Midbrain (tissue), 1 donor: ENCODE measurements at places on chromosomes 13 and 19.
A peak's percentile ranks its signal among the peaks of the same experiment; 100 is the strongest.

- DNase-seq, result no peak
Observed at GRCh38 chr13:92379371-92379770, 847.2 kb upstream of the GPC6 start.

- no peak for DNase-seq
Observed at GRCh38 chr19:46381346-46381745, 32.0 kb downstream of the CCDC8 start.

DNA sequence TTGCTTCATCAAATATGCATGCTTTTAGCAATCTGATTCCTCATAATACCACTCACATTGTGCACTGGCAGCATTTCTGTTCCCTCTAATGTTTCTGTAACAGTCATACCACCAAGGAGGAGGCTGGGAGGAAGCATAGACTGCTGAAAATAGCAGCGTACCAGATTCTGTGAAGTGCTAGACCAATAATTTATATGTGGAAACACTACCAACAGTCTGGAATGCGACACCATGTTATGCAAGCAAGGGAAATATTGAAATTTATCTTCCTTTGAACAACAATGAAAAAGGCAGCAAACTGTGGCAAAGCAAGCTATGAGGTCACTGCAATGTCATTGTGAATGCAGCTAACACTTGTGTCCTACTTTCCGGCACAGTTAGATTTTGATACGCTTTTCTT lies 1388.0 kb downstream of the EFNB2 start:
- no peak for DNase-seq

DNA sequence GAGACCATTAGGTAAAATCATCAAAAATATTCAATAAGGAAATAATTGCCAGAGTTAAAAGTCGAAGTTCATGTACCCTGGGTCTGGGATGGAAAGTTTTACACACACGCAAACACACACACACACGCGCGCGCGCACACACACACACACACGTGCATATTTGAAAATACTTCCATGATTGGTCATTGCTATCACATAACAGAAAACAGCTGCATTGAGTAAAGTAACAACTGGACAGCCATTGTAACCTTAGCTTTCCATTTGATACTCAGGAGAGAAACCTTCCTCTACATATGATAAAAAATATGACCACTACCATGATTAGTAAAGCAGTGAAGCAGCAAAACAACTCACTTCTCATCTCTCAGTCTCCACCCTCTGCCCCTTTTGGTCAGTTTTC lies 490.0 kb upstream of the SGCG start:
- no peak for DNase-seq

DNA sequence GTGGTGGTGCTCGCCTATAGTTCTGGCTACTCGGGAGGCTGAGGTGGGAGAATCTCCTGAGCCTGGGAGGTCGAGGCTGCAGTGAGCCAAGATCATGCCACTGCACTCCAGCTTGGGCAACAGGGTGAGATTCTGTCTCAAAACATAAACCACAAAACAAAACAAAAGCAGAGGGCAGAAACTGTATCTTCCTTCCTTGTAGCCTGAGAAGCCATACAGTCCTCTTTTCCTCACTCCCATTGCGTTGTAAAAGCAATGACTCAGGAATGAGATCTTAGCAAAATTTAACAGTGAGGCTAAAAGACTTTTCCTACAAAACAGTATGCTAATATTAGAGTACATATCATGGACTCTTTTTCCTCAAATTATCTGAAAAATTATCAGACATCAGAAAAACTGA lies 130.9 kb downstream of the SHISA2 start:
- DNase-seq, result no peak

DNA sequence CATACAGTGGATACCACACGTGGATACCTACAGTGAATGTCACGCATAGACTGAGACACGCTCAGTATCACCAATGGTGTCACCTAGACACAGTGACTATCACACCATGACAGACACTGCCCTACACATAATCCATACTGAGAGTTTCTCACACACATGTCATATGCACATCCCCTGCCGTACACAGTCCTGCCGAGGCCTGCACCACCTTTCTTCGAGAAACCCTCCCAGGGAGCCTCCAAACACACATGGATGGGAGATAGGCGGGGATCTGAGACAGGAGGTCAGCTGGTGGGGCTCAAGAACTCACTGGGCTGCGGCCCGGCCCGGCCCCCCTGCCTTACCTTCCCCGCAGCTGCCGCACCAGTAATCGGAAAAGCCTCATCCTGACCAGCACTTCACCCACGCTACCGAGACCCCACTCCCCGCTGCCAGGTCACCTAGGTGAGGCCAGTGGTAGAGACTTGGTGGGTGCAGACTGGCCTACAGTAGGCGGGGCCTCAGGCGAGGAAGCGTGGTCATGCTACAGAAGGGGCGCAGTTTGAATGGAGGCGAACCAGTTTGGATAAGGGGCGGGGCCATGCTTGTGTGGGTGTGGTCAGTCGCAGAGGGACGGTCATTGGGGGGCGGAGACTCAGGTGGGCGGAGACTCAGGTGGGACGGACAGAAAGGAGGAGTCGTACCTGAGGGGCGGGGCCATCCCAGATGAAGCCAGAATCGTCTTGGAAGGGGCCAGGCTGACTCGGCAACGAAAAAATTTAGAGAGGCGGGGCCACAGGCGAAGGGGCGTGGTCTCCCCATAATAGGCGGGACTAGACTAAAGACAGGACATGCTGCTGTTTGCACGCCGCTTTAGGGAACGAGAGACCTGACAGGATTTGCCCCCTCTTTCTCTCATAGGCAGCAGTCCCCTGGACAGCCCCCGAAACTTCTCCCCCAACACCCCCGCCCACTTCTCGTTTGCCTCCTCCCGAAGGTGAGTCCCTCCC lies 2.1 kb downstream of the MAST1 start:
- no peak for DNase-seq

- no peak for DNase-seq
Observed at GRCh38 chr13:111033172-111034130, 81.7 kb upstream of the ARHGEF7 start.

GRCh38 chr19:46639358-46640182 lies 3.6 kb upstream of the GNG8 start:
- no peak for DNase-seq

DNA sequence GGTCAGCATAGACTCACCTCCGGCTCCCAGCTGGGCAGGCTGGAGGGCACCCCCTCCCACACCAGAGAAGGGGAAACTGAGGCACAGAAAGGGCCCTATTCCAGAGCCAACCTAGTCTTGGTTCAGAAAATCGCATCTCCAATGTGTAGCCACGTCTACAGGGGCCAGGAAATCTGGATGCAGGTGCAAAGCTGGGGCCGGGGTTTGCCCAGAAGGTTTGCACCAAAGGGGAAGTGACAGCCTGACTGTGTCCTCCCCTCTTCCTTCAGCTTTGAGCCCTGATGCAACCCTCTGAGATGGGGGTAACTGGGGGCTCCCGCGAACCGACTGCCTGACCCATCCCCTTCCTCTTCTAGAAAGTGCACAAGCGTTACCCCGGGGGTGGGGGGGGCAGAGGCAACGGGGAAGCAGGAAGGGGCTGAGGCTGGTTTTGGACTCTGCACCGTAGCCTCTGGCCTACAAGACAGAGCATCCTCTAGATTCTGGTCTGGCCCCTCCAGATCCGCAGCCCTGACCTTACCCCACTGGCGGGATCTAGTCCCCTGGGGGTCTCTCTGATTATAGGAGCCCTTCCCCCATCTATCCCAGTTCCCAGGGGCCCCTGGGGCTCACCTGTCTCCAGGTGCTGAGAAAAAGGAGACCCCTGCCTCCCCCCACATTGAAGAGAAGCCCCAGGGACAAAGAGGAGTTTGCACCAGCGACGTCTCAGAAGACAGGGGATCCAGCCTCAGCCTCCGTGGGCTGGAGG lies 1.1 kb upstream of the ONECUT3 start:
- DNase-seq, result no peak

DNA sequence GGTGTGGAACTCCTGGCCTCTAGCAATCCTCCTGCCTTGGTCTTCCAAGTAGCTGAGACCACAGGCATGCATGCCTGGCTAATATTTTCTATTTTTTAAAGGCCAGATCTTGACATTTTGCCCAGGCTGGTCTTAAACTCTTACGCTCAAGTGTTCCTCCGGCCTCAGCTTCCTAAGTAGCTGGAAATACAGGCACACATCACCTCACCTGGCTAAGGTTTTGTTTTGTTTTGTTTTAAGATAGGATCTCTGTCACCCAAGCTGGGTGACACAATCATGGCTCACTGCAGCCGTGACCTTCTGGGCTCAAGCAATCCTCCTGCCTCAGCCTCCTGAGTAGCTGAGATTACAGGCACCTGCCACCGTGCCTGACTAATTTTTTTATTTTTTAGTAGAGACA lies 5.5 kb upstream of the RLN3 start:
- DNase-seq, result no peak

DNA sequence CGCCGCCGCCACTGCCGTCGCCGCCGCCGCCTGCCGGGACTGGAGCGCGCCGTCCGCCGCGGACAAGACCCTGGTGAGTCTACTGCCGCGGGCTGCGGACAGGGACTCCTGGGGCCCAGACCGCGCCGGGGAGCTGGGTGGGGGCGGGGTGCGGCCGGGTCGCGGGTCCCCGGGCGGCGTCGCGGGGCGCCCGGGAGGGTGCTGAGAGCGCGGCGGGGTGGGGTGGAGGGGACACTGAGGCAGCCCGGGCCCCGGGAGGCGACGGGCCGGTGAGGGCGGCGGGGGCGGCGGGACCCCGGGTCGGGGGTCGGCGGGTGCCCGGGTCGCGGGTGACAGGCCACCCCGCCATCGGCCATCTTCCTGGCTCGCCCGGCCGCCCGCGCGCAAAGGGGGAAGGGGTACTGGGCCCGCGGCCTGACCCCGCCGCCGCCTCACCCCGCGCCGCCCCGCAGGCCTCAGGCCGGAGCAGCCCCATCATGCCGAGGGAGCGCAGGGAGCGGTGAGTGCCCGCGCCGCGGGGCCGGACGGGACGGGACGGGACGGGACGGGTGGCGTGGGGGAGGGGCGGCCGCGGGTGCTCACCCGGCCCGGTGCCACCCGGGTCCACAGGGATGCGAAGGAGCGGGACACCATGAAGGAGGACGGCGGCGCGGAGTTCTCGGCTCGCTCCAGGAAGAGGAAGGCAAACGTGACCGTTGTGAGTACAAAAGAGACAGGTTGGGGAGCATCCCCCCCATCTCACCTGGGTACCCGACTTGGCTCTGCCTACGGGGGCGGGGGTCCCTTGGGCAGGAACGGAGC lies 489 bp downstream of the CCNE1 start:
- no peak for DNase-seq

DNA sequence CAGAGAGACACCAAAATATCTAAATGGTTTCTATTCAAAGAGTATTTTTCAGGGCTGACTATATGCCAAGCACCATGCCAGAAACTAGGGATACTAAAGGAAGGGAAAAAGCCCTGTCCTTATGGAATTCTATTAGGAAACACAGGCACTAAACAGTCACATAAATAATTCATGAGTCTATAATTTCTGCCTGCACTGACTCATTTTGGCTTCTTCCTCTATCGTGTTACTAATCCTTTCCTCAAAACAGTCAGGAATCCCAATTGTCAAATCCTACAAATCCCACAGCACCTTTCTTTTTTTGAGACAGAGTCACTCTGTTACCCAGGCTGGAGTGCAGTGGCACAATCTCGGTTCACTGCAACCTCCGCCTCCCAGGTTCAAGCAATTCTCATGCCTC lies 29.2 kb downstream of the XPO4 start:
- no peak for DNase-seq

DNA sequence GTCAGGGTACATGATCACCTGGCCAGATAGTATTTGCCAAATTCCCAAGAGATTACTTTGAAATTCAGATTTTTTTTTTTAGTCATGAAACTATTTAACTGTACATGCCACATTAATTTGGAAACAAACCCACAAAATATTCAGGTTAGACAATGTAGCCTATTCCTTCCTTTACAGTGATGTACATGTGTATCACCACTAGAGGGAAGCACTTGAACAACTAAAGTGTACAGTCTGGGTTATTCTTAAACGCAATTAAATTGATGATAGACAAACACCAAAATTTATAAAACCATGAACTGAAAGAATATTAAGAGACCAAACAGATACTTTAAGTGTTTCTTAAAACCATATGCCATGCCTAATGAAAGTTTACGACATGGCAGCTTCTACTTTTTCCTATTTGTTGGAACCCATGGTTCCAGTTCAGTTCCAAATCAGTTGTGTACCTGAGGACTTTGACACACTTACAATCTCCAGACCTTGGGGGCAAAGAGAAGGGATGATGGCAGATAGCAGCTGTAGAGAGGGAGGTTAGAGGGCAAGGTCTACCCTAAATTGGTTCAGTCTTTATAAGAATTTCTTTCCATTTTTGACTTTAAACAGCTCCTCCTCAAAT lies 52.8 kb downstream of the TNFSF13B start:
- DNase-seq, result peak; percentile 33

DNA sequence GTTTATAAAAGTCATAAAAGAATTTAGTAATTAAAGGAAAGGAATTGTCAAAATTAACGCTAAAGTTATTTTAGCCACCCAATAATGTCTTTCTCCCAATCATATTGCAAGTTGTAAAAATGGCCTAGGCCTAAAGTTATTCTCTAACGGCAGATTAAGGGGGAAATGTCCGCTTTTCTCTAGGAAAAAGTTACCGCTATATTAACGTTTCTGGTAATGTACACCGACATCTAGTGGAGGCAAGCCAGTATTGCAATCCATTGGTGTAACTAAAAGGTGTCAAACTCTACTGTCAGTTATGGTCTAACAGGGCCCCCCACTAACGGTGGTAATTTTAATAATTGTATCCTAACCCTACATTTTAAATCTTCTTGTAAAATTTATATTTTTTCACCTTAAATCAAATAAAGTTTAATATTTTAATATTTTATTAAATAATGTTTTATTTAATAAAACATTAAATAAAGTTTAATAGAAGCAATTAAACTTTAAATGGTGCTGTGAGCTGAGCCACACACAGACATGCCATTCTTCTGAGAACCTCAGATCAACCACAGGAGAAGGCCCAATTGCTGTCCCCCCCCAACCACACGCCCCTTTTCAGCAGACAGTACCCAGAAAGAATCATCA lies 35.9 kb upstream of the ZSCAN5A start:
- peak; percentile 4 for DNase-seq

- DNase-seq, result no peak
Observed at GRCh38 chr19:18102916-18103542, 5.5 kb downstream of the MAST3 start.

DNA sequence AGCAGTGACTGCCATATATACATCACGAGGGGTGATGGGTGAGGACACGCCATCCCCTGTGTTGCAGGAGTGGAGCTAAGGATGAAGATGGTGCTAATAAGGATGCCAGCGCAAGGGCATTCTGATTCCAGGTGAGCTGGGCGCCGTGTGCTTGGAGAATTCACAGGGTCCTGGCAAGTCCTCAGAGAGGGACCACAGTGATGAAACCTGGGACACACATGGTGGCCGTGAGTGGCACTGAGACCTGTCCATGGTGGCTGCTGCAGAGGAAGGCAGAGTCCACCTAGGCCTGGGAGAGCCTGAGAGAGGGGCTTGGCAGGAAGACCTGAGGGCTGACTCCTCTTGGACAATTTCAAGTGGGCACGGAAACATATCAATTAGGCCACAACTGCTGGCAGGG lies 65.2 kb downstream of the RFX2 start:
- no peak for DNase-seq

- no peak for DNase-seq
Observed at GRCh38 chr13:71860547-71861138, 6.4 kb downstream of the DACH1 start.
